Sigmoid colon (tissue), 7 donors: ENCODE measurements at places on chromosomes 13 and 19. TPM values are rescaled to one million over a fixed set of nuclear protein-coding genes. Genes with fewer than 3 reads are reported as not detected.

Gene FBXO17
- 4.8 TPM for polyA plus RNA-seq

Gene LILRA5
- polyA plus RNA-seq = 14.6 TPM

Gene SIRT6
- 129 TPM for polyA plus RNA-seq

Gene C19orf73
- 2.4 TPM for polyA plus RNA-seq

Gene KIR2DL3
- polyA plus RNA-seq = 0.07 TPM

Gene OR7D2
- polyA plus RNA-seq = 0.01 TPM

Gene MATK
- polyA plus RNA-seq = 6.6 TPM

Gene SBK2
- not detected for polyA plus RNA-seq

Gene GDF15
- polyA plus RNA-seq = 79.7 TPM

Gene GRIN3B
- not detected for polyA plus RNA-seq

Gene ATCAY
- not detected for polyA plus RNA-seq

Gene SHC2
- 10.8 TPM for polyA plus RNA-seq

Gene PSG11
- not detected for polyA plus RNA-seq

Gene CCDC169
- not detected for polyA plus RNA-seq

Gene CBY2
- polyA plus RNA-seq = not detected

Gene NALCN
- polyA plus RNA-seq = not detected

Gene PRR19
- not detected for polyA plus RNA-seq

Gene VAV1
- polyA plus RNA-seq = 3.7 TPM

Gene ZMYM2
- polyA plus RNA-seq = 11.4 TPM

Gene FPR1
- polyA plus RNA-seq = 12.0 TPM

Gene RHPN2
- 30.1 TPM for polyA plus RNA-seq

Gene PEX11G
- 5.4 TPM for polyA plus RNA-seq

Gene SERTAD3
- 30.4 TPM for polyA plus RNA-seq

Gene CNFN
- polyA plus RNA-seq = 9.7 TPM

Gene FAM83E
- polyA plus RNA-seq = 125 TPM

Gene ZNF491
- 0.46 TPM for polyA plus RNA-seq

Gene DCT
- polyA plus RNA-seq = 0.04 TPM

Gene AKAP11
- 3.6 TPM for polyA plus RNA-seq

Gene ZNF497
- not detected for polyA plus RNA-seq

Gene CDX2
- polyA plus RNA-seq = 168 TPM

Gene HIPK4
- not detected for polyA plus RNA-seq

Gene MEIOSIN
- not detected for polyA plus RNA-seq

Gene ISYNA1
- polyA plus RNA-seq = 3.7 TPM

Gene SIAH3
- polyA plus RNA-seq = not detected

Gene IQCN
- polyA plus RNA-seq = 3.4 TPM

Gene KIR3DL3
- polyA plus RNA-seq = 0.06 TPM

Gene CD22
- polyA plus RNA-seq = 4.8 TPM

Gene FLT3LG
- 18.6 TPM for polyA plus RNA-seq

Gene MBD3L2B
- not detected for polyA plus RNA-seq

Gene SIGLEC10
- 14.4 TPM for polyA plus RNA-seq

Gene ARL11
- 1.2 TPM for polyA plus RNA-seq

Gene SHISA2
- polyA plus RNA-seq = not detected

Gene NLRP11
- 0.04 TPM for polyA plus RNA-seq
